HuH-7.5 (cell line): ENCODE measurements at places on chromosomes 2 and 18.

DNA sequence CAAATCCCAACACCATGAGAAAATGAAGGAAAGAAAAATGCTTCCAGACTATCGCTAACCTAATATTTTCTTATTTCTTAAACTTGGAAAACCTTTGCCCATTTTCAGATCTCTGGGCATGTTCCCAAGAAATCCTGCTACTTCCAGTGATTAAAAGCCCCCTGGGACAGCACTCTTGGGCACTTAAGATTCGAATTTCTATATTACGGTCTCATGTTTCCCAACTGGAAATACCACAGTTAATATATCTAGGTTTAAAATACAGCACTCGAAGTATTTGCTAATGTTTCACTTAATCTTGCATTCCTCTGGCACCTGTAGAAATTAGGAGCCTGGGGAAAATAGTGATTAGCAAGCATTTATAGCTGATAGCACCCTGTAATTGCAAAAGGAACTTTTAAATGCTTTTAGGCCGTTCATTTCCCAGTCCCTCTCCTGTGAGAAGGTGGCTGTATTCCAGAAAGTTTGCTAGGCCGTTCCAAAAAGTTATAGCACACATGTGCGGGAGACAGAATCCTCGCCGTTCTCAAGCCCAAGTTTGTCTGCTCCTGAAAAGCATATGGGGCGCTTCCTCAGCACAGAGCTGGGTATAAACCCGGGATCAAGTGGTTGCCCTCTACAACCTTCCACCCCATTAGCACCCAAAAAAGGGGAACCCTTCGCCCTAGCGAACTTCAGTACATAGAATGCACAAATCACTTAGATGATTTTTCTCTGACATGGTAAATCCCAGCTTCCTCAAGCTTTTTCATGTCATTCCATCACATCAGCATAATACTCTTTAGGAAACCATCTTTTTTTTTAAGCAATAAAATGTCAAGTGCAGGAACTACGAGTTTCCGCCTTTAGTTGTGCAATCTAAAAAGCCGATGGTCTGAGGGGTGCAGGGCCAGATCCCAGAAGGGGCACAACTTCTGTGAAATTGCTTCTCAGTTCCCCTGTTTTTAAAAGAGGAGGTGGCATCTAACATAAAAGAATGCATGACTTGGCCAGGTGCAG lies 60.6 kb downstream of the DIPK1C start:
- no peak for DNase-seq

- no peak for DNase-seq
Observed at GRCh38 chr2:198452327-198452726, 647.9 kb downstream of the PLCL1 start.

- DNase-seq, result peak; percentile 17
Observed at GRCh38 chr2:118853651-118854291, 6.3 kb upstream of the EN1 start.

- DNase-seq, result no peak
Observed at GRCh38 chr2:186702501-186702900, 8.6 kb downstream of the FAM171B start.

GRCh38 chr2:38095996-38096861 lies 20.3 kb upstream of the CYP1B1 start:
- DNase-seq, result no peak

DNA sequence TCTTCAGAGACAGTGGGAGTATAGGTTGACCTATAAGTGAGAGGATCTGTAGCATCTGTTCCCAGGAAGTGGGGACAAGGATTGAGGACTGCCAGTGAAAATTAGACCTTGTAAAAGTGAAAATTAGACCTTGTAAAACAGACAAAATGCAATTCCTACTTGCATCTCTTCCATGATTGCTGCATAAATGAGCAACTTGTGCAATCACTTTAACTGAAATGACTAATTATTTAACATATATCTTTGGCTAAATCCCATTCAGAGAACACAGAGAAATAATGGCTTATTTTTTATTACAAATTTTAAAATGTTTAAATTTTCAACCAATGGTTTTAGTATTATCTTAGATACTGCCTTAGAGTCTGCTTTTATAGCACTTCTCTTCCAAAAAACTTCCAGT lies 67.2 kb upstream of the NABP1 start:
- DNase-seq, result no peak

- DNase-seq, result no peak
Observed at GRCh38 chr2:164252568-164253287, 368.6 kb downstream of the GRB14 start.

DNA sequence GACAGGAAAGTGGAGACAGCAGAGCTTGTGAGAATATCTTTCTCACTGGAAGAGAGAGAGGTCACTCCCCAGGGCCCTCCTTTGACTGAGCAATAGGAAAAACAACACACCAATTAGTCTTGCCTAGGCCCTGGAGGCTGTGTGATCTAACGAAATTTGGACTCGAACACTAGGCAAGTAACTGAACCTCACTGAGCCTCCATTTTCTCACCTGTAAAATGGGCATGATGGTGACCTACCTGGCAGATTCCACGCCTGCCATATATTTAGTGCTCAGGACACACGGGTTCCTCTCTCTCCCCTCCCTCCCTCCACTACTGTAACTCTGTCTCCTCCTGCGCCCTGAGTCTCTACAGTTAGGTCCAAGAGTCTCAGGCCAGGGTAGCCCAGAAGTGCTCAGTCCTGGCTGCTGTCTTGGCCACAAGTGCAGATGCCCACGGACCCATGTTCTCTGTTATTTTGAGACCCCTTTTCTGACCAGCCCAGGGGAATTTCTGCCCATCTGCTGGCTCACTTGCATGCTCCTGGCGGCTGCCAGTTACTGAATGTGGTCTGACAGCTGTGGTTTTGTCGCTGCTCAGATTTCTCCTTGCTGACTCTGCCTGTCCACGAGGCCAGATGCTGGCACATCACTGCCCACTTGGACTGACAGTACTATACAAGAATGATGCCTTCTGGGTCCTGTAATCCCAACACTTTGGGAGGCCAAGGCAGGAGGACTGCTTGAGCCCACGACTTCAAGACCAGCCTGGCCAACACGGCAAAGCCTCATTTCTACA lies 9.6 kb upstream of the GIGYF2 start:
- DNase-seq, result no peak

DNA sequence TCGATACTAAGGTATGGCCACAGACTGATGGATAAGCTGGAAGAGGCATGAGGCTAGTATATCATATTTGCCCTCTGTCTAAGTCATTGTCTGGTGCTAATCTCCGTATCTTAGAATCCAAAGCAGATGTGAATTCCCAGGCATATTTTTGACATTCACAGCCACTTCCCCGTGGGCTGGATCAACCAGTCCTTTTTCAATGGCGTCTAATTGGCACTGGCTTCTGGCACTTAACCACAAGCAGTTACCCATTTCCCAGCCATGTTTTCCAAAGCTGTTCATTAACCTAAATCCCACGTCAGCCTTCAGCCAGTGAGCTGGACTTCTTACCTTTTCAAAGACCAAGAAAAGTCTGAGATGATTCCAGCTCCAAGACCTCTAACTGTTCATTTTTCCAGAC lies 20.7 kb upstream of the ZNF407 start:
- no peak for DNase-seq

GRCh38 chr18:57207124-57207916 lies 60.4 kb downstream of the BOD1L2 start:
- DNase-seq, result no peak

DNA sequence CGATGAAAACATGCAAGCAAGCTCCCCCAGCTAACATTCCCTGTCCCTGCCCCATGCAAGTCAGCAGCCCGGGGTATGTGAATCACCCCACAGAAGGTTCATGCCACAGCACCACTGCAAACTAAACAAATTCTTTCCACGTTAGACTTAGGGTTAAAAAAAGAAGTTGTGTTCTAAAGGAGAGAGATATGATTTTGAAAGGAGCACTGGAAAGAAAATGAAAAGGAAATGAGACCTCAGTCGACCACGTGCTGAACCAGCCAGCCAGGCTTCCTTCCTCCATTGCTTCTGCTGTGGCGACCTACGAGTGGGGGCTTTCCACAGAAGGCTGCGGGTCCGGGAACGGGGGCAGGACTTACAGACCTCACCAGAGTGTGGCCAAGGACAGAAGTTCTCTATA lies 52.0 kb downstream of the ARL4C start:
- DNase-seq, result no peak

DNA sequence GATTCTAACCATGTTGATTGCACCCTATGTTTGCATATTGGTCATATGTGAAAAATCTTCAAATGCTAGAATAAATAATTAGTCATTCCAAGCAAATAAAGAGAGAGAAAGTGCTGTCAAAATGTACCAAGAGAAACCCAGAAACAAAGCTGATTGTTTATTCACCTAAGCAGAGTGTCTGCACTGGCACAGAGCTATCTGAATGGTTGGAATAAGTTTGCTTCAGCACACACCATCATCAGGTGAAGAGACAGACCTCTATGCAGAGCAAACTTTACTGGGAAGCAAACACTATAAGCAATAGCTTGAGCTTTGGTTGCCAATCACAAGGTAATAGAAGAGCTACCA lies 25.4 kb downstream of the DSG4 start:
- DNase-seq, result no peak

GRCh38 chr2:215272918-215273317 lies 38.9 kb upstream of the ATIC start:
- no peak for DNase-seq

DNA sequence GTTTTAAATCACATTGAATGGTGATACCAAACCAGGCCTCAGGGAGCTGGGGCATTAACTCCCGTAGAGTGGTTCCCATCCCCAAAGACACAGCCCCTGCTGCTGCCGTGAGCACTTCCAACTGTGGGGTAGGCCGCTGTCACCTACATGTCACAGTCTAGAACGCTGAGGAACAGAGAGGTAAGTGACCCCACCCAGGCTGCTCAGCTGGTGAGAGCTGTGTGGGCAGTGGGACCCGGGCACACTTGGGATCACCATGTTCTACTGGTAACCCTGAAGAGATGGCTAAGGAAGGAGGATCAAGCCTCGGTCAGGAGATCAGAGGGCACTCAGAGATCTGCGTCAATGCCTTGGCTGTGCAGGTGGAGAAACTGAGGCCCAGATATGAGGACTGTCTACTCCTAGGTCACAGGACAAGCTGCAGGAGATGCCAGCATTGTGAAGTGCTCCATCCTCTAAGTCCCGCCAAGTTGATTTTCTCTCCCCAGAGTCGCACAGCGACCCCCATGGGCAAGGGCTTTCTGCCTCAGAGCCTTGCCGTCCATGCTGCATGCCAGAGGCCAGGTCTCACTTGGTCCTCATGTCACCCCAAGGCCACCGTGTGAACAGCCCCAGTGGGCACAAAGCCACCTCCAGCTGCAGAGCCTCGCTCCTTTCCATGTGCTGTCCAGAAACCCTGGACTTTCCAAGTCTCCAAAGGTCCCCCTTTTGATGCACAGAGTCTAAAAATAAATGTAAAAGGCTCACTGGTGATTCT lies 144.2 kb upstream of the OTOS start:
- DNase-seq, result no peak

DNA sequence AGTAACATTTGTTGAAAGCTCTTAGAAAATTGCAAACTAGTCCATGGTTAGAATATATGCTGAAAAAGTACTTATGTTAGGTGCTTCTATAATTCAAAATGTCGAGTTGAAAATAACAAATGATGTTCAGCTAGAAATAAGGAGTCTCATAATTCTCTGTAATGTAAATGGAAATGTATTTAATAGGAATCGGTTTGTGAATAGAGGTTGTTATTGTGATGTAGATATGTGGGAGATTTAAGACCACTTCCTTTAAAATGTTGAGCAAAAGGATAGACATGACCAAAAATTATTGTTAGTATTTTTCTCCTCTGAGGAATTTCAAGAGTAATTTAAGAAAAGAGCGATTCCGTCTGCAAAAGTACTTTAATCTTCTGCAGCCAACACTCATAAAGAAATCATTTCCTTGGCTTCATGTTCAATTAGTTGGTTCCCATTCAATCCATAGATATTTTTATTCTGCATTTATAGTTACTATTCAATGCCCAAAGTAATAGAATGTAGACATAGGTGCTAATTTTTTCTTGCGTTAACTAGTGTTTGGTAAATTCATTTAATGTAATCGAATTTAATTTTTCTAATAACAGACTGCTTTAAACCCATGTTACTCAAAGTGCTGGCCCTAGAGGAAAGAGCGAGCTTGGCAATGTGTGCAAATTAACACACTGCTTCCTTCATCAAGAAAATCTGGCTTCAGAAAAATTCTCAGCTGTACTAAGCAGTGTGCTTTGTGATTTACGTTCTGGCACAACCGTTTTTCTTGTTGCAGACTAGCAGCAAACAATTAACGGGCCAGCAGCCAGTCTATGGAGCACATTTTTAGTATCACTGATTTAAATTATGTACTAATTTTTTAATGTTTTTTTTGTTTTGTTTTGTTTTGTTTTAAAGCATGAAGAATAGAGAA lies 32.2 kb downstream of the FN1 start:
- DNase-seq, result no peak

- DNase-seq, result no peak
Observed at GRCh38 chr18:40670668-40671375, 1284.2 kb upstream of the PIK3C3 start.

- DNase-seq, result no peak
Observed at GRCh38 chr2:216144857-216145256, 35.7 kb downstream of the XRCC5 start.

DNA sequence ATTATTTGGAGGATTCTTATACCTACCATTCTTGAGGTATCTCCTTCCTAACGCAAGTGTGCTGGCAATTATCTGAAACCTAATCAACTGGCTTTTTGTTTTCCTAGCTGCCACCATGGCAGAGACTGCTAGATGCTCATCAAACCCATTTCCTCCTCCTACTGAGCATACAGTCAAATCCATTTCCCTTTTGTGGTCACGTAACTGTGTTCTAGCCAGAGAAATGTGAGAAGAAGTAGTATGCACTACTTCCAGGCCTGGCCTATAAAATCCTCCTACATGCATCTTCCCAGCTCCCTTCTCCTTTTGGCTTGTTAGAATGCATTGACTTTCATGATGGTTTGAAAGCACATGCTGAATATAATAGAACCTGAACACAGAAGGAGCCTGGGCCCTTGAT lies 494.1 kb upstream of the MEIS1 start:
- no peak for DNase-seq

DNA sequence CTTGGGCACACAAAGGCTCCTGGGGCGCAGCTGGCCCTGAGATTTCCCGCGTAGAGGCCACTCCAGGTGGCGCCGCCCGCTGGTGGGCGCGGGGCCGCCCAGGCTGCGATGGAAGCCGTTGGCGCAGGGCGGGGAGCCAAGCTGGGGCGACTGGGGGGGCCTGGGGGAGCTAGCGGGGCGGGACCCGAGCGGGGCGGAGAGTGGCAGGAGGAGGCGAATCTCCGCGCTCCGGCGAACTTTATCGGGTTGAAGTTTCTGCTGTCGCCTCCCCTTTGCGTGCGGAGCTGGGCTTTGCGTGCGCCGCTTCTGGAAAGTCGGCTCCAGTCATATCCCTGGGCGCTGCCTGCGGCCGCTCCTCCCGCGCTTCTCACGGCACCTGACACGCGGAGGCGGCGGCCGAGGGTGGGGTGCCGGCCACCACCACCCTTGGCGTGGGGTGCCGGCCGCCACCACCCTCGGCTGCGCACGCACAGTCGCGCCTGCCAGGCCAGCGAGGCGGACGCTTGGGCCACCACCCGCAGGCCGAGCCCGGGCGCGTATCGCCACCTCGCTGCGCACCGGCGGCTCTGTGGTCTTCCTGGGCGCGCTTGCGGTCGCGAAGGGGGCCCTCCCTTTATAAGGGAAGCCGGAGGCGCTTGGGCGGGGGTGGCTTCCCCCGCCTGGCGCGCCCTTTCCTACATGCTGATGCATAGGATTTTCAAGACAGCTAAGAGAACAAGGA lies 919 bp upstream of the CYP1B1 start:
- DNase-seq, result peak; percentile 66
